LHCN-M2 (cell line): ENCODE measurements at places on chromosomes 6 and 20. TPM values are rescaled to one million over a fixed set of nuclear protein-coding genes. Genes with fewer than 3 reads are reported as not detected.
A peak's percentile ranks its signal among the peaks of the same experiment; 100 is the strongest.

Gene GPX5
- not detected in 2 replicates for total RNA-seq

- no peak for DNase-seq
Observed at GRCh38 chr6:105546754-105547153, 143.9 kb upstream of the PREP start.

DNA sequence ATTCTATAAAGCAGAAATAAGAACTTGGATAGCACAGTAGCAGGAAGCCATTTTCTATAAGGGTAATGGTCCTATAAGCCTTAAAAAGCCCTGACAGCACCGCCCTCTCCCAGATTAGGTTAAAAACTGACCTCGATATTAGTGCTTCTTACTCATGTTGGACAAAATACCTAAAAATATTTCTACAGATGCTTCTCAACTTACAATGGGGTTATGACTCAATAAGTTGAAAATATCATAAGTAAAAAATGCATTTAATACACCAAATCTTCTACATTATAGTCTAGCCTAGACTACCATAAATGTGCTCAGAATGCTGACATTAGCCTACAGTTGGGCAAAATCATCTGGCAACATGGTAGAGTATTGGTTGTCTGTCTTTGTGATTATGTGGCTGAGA is 70.3 kb downstream of the SESN1 start:
- DNase-seq = peak; percentile 37

DNA sequence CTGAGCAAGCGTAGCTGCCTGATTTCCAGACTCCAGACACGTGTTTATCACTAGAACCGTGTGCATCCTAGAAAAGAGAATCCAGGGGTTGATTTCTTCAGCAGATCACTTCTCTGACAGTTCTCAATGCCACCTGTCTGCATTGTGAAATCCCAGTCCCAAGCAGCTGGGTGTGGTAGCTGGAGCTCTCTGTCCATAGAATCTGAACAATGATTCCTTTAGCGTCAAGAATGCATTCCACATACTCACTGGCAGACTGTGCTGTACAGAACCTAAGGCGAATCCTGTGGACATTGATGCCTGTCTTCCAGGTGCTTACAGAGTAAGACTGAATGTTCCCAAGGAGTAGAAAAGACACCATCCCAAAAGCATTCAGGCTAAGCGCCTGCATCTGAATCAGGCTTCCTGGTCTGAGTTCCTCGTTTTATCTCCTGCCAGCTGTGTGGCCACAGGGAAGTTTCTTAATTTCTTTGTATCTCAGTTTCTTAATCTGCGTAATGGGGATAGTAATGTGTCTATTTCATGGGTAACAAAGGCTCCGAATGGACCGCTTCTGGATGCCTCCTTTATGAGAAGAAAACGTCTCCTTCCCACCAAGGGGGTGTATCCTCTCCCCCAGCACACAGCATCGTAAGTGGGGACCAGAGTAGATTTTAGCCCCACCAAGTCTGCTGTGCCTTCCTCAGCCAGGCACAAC is 10.4 kb upstream of the TRAF3IP2 start:
- peak; percentile 78 for DNase-seq

DNA sequence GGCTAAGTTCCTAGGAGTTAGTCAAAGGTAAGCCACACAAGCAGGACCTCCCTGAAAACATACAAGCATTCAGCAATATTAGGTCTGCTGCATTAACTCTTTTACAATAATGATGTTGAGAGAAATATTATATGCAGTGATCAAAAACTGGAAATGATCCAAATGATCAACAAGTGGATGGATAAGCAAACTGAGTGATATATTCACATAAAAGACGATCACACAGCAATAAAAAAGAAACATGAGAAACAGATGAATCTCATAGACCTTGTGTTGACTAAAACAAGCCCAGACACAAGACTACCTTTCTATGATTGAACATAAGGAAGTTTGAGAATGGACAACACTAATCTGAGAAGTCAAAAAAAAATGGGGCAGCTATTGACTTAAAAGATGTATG is 39.9 kb downstream of the LMBRD1 start:
- DNase-seq = no peak

GRCh38 chr6:96844530-96844929 is 7.3 kb upstream of the GPR63 start:
- no peak for DNase-seq

GRCh38 chr6:53643481-53643965 is 22.0 kb downstream of the KLHL31 start:
- no peak for DNase-seq

- no peak for DNase-seq
Observed at GRCh38 chr6:36327226-36327918, 9.3 kb downstream of the BNIP5 start.

GRCh38 chr6:82365016-82365795 is 1.6 kb downstream of the TPBG start:
- peak; percentile 7 for DNase-seq

DNA sequence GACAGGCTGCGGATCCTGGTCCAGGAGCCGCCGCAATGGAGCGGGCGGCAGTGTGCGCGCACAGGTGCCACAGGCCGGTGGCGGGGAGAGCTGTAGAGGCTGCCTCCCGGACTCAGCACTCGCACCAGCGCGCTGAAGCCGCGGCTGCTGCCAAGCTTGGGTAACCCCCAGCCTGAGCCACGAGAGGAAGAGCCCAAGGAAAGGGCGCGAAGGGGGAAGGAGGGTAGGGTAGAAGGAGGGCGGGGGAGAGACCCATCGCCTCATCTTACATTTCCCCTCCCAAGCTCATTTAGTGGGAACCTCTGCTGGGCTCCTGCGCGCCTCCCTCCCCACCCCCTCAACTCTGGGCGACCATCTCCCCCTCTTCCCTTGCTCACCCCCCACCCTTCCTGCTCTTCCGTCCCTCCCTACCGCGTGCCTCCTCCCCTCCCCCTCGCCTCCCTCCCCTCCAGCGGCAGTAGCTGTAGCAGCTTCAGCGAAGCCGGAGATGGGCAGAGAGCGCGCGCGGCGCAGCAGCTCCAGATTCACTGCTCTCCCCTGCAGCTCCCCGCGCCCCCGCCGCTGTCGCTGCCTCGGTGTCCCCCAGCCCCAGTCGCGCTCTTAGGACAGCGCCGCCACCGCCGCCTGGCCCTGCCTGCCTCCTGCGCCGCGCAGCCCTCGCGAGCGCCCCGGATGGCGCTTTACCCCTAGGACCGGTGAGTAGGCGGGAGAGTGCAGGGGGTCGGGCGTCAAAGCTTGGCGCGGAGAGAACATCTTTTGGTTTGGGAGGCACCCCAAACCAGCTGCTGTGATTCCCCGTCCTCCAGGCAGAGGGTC is at the start of gene FUT9:
TSS of gene FUT9 (plus strand) at position 457 of the 816 bp plus-strand sequence. CDS start 187,182 bp downstream, outside the sequence.
- no peak for DNase-seq

DNA sequence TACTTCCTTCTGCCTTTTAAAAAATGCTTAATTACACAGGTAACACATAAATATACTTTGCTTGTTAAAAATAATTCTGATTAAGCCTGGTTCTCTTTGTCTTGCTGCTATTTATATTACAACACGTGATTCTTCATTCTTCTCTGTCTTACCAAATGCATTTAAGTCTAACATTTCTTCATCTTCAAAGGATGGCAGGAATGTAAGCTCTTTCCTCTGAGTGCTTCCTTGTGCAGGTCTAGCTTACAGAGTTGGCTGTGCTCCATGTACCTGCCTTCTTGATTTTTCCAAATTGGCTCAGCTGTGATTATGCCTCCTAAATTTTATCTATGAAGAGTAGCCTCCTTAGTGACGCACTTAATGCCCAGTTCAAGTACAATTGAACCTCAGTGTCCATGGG is 44.4 kb downstream of the RNF144B start:
- DNase-seq = no peak

- no peak for DNase-seq
Observed at GRCh38 chr6:69122407-69122773, 487.3 kb downstream of the ADGRB3 start.

Gene RBPJL
- total RNA-seq = not detected in 2 replicates
